ENCODE measurements at places on chromosomes 4 and X.

DNA sequence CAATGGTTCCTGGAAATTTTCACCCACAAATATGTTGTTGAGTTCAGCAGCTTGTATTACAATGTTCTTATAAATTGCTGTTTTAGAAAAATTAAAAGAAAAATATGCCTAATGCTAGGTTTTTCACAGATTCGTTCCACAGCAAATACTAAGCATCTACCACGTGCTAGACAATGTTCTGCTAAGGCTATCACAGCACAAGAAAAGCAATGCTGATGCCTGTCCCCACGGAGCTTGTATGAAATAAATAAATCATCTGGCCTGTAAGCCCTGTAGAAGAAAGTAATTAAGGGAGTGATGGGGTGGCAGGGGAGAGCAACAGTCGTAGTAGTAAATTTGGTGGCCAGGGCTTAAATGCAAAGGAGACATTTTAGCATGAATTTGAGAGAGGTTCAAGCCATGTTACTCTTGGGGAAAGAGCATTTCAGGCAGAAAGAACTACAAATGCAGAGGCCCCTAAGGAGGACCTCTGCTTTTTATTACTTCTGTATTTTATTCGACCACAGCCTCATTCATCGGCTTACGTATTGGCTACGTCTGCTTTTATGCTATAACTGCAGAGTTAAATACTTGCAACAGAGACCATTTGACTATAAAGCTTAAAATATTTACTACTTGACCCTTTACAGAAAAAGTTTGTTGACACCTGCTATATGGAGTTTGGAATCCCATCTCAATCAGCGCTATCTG, 36.3 kb downstream of the ARAP2 start:
- no peak for DNase-seq

GRCh38 chrX:154724993-154725756, 25.7 kb downstream of the GAB3 start:
- DNase-seq: no peak

DNA sequence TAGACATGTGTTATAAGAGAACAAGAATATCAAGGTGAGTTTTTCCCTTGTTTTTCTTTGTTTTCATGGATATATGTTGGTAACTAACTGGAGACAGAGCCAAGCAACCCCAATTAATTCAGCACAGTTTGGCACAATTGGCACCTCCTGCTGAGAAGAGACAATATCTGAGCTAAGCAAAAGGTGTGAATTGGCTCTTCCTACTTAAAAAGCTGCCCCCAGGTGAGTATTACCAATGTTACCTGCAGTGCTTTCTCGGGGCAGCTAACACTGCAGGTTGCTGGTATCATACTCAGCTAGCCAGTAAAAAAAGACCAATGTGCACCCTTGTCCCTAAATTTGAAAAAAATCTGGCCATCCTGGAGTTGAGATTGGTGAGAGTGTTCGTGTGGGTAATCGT, 871.2 kb upstream of the TENM3 start:
- DNase-seq: no peak

DNA sequence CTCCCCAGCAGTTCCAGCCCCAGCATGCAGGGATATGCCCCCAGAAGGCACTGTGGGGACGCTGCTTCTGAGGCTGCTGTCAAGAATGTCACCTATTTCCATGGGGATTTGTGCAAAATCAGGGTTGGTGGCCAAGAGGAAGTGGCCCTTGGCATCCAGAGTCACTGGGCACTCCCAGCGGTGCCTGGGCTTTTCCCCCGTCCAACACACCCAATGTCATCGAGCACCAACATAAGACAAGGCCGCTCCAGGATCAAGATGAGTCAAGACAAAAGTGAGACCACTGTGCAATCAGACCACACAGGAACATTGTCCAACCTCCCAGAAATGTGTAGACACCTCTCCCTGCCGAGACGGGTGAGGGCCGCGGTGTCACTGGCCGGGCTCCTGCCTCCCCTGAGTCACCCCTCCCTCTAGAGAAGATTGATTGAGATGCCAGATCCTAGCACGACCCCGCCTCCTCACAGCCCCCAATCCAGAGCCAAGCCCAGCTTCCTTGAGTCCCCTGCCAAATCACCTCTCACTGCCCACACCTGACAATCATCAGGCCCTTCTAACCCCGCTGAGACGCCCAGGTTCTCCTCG, 194.3 kb downstream of the AFAP1 start:
- DNase-seq: no peak

DNA sequence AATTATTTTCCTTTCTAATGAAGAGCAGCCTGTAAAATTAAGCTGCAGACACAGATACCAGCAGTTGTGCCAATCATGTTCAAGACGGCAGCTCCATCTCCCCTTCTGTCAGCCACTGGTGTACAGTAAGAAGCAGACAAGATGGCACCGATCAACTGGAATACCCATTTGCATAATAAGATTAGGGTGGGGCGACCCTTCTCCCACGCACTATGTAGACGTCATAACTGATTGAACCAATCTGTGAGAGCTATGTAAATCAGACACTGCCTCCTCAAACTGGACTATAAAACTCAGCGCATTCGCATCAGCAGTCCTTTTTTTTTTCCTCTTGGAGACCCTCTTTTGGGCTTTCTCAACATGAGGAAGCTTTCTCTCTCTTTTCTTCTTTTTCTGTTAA, 40.4 kb upstream of the INTS6L start:
- DNase-seq: no peak

- DNase-seq: no peak
Observed at GRCh38 chrX:130975947-130976346, 72.9 kb upstream of the ENOX2 start.

- no peak for DNase-seq
Observed at GRCh38 chrX:31112226-31112999, 40.6 kb upstream of the FTHL17 start.

DNA sequence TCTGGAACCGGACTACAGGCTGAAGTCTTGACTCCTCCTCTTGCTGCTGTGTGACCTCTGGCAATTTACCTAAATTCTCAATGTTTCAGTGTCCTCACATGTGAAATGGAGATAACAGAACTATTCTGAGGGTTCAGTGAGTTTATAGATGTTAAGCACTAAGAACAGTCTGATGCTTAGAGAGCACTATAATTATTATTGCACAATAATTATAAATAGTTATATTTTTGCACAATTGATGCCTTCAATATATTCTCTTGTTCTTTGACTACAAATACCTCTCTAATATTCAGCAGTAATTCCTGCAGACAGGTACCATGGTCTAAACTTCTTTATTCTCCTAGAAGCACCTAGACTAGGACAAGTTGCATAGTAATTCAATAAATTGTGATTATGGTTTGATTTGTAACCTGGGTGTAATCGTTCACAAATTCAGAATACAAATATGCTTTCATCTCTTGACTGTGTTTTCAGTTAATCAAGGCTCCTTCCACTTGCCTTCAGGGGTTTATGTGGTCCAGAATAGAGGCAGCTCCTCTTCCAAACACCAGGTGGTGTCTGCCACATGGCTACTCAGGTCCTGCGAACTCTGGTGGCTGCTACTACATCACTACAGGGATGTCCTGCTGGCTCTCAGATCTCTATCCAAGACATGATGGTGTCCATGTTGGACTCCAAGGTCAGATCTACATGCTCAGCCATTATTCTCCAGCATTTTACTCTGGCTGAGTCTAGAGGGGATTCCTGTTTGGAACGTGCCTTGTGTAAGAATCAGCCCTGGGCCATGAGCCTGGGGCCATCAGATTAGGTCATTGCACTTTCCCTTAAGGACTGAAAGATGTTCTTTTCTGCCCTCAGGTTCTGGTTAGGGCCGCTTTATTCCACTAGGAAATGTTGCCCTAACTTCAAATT, 103.4 kb downstream of the QRFPR start:
- no peak for DNase-seq

- no peak for DNase-seq
Observed at GRCh38 chrX:151397741-151398070, 700 bp downstream of the VMA21 start.

DNA sequence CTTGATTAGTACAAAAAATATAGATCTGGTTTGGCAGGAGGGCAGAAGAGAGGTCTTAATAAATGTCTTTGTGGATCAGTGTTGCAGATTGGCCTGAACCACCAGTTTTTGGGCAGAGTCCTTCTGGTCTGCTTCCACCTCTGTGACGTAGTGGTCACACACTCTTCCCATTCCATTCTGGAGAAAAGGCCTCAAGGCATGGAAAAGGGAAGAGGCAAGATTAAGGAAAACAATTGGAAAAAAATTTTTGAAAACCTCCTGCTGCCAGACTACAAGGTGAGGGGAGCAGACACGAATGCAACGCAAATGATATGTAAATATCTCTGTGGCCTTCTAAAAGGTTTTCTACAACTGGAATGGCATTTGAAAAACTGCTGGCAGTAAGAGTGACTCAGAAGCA, 24.3 kb upstream of the FAM47C start:
- no peak for DNase-seq

DNA sequence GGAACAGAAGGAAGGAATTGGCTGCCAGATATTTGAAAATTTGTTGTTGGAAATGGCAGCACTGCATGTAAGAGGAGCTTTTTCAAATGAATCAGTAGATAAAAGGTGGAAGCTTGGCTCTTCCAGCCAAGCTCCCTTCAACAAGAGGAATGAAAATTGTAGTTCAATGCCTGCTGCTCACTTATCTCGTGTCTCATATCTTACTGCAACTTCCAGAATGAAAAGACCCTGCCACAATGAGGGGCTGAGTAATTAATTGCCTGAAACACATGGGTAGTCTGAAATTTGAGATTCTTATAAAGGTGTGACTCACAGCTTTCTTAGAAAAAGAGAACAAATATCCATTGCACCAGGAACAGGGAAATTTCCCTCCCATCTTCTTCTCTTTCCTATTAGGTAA, 53.0 kb downstream of the HAND2 start:
- no peak for DNase-seq

- DNase-seq: no peak
Observed at GRCh38 chrX:108033890-108034289, 11.0 kb upstream of the VSIG1 start.

DNA sequence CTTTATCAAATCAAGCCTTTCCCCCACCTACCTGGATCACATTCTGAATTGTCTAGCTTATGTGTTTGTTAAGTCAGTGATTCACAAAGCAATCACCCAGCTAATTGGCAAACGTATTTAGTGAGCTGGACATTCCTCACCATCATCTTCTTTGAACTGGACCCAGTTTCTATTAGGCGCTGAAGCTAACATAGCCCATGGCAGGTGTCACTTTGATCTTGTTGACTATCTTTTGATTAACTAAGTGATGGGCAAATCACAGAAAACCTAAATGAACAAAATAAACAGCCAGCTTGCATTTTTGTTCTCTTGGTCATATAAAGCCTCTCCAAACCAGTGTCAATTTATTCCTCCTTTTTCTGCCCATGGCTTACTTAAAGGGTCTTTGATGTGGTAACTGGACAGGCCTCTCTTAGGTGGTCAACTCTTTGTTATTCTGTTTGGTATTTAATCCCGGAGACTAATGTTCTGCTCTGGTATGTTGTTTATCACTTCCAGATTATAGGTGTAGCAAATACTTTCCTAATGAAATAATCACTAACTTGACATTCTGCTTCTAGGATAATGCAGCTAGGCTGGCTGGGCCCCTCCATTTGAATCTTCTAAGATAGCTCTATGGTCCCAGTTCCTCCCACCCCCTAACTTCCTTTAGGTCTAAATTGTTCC, 105.3 kb upstream of the SMIM10 start:
- no peak for DNase-seq

GRCh38 chr4:152281211-152281610, 254.7 kb downstream of the FBXW7 start:
- DNase-seq: no peak

GRCh38 chrX:15474028-15474427, 19.1 kb downstream of the PIR start:
- no peak for DNase-seq

DNA sequence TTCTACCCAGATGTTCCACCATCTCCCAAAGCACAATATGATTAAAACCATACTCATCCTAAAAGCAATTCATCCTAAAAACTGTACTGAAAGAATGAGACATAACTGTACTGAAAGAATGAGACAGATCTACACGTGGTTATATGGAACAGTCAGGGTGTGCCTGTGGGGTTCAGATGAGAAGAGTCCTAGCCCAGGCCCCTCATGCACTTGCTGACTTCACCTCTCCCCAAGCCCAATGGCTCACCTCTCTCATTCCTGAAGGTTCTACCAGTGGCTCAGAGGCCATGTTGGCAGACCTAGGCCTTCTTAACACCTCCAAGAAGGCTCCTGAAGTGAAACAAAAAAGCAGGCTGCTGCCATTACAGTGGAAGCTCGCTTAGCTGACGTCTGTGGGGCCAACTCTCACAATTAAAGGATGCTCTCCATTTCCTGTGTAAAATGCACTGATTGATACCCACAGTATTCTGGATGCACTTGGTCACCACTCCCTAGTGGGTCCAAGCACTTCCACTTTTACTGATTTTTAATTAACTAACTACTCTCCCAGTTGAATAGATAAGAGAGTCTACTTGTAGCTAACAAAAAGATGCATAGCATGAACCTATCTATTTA, 3.8 kb downstream of the PLAC1 start:
- no peak for DNase-seq

DNA sequence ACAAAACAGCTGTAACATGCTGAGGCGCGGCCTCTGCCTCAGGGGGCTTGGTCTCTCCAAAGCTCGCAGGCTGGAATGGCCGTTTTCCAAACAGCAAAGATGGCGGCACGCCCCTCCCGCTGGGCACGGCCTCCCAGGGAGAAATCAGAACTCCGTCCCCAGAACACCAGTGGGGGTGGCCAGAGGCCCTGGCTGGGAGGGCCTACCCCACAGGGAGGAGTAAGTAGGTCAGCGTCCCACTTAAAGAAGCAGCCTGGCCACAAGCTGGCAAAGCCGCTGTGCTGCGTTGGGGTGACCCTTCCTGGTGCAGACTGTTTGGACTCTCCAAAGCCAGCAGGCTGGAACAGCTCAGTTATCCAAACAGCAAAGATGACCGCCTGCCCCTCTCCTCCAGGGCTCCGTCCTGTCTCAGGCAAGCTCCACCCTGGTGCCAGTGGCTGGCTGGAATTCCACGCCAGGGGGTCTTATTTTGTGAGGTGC, 862.8 kb downstream of the TRIML1 start:
- no peak for DNase-seq

GRCh38 chr4:35939751-35940150, 304.6 kb downstream of the ARAP2 start:
- DNase-seq: no peak

GRCh38 chrX:24651783-24652182, 4.6 kb upstream of the PCYT1B start:
- no peak for DNase-seq

GRCh38 chrX:69285881-69286564, 120.8 kb upstream of the PJA1 start:
- DNase-seq: peak; percentile 23

DNA sequence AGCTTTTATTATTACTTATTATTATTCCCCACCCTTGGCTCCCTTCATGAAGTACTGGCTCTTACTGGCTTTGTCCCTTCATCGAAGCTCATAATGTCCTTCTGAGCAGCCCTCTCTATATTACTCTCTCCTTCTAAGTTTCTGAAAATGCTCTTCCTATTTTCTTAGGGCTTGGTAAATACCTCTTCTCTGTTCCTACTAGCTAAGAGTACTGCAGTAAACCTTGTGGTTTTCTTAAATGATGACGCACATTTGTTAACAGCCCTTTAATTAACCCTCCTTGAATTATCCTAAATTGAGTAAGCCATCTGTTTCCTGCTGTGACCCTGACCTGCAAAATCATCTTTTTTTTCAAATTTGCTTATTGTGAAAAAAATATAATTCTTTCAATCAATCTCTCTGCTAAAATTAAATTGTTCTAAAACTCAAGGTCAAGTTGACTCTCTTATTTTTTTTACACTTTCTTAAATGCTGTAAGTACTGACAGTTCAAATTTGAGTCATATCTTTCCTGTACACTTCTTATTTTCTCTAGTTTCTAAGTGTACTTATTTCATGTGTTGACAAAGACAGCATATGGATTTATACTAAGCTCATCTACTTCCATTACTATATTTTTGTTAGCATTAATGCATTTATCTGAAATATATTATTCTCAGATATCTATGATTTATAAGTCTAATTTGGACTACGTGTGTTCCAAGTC, 148.9 kb downstream of the ADAM29 start:
- DNase-seq: no peak
